ENCODE measurements at places on chromosomes 1 and 21.

DNA sequence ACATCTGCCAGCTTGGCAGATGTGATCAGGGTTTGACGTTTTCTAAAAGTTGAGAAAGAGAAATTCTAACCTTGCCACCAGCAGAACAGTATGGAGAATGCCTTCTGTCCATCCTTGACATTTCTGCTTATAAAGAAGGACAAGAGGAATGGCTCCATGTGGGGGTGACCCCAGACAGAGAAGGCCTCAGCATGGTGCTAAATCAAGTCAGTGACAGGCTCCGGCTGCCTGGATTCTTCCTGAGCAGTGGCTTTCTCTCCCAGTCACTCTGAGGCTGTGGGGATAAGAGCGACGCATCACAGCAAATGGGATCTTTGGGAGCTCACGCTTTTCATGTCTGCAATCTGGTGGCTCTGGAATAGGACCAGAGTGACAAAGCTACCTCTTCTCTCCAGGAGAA, 640.2 kb upstream of the CAMK1G start:
- no peak for DNase-seq

DNA sequence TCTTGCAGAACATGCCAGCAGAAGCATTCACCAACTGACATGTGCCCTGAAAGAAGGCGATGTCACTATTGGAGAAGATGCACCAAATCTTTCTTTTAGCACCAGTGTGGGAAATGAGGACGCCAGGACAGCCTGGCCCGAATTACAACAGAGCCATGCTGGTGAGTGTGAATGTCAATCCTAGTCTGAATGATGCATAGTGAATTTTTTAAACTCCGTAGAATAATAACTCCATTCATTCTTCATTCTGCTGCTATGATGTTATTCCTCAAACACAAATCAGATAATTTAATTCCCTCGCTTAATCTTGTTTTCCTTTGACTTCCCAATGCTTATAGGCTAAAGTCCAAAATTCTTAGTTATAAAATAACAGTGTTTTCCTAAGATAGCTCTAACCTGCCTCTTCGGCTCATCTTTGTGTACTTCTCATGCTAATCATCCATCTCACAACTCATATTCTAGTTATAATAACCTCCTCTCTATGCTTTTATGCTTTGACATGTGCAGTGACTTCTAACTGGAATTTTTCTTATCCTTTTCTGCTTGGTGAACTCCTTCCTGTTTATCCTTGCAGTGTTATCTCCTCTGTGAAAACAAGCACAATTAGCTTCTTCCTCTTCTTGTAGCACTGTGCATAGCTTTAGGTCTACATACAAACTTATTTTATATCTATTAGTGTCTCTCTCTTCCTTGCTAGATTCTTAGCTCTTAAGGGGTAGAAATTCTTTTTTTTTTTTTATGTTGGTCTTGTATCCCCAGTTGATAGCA, 14.4 kb downstream of the SDCCAG8 start:
- no peak for DNase-seq

- DNase-seq: no peak
Measured at GRCh38 chr1:11188858-11189451, at the start of gene ANGPTL7. TSS of gene ANGPTL7 (plus strand) at chr1:11189355. CDS start at chr1:11189580, 225 bp downstream.

DNA sequence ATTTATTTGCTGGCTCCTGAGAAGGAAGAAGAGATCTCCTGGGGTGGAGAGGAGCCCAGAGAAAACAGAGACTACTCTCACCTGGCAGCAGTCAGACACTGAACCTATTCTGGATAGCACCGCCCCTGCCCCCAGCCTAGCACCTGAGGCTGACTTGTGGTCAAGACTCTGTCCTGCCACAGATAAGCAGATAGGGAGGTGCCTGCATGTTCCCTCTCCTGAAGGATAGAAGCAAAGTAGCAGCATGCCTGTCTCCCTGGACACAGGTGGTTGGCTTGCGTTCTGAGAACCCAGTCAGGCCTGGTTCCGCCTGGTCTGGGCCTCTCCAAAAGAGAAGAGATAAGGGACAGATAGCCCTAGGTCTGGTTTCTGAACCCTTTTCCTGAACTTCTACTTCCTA, 1.3 kb upstream of the EFNA3 start:
- DNase-seq: no peak

- no peak for DNase-seq
Measured at GRCh38 chr1:228074954-228075730, 7.4 kb upstream of the ARF1 start.

GRCh38 chr1:155993595-155993994, 15.2 kb upstream of the ARHGEF2 start:
- no peak for DNase-seq

DNA sequence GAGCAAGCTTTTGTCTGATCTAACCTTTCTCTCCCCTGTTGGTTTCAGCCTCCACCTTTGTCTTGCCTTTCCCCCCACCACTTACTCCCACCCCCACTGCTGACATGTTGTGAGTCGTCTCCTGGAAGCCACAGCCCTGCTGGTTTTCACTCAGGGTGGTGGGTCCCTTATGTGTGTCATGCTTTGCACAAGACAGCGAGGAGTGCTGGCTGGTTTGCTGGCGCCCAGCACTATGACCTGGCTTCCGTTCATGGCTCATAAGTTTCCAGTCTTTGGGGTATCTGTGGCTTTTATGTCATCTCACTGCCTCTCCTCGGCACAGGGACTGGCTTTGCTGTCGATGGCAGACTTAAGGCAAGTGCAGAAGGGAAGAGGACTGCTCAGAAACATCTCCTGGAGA, 177.7 kb downstream of the KIF26B start:
- DNase-seq: no peak

- DNase-seq: peak; percentile 0
Measured at GRCh38 chr1:209335178-209335577, 248.3 kb upstream of the CAMK1G start.

DNA sequence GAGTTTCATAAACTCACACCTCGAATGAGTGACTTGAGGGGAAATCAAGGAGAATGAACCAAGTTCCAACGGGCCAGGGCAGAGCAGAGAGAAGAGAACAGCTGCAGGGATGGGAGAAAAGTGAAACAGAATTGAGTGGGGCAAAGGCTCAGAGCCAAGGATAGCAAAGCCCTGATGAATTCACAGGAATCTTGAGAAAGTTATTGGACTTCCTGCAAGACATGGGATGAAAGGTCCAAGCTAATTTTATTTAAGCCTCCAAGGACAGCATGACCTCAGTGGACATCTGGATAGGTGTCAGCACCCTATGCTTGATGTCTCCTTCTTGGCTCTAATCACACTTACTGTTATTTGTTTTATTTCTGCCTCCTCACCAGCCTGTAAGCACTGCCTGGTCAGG, 43.0 kb upstream of the RAVER2 start:
- no peak for DNase-seq

Measured in stimulated activated CD4-positive, alpha-beta T cell treated with anti-CD3 and anti-CD28 coated beads, Interleukin-1b, Interleukin-23, amount 100 ng/mL, for 1 hour (primary cell).